ENCODE measurements at places on chromosomes 4 and X.

DNA sequence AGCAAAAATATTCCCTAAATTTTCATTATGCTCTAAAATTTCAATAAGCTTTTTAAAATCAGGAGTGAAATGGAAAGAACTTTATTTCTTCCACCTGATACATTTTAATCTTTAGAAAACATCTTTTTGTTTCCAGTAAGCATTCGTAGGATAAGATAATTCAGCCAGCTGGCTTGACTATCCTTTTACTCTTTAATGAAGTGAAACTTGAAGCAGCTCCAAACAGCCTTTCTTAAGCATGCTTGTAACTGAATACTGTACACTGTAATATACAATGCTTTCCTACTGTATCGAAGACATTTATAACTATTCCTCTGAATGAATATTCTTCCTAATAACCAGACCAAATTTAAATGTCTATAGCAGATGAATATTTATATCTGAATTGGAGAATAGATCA is 98.8 kb downstream of the KLHL4 start:
- no peak for DNase-seq

DNA sequence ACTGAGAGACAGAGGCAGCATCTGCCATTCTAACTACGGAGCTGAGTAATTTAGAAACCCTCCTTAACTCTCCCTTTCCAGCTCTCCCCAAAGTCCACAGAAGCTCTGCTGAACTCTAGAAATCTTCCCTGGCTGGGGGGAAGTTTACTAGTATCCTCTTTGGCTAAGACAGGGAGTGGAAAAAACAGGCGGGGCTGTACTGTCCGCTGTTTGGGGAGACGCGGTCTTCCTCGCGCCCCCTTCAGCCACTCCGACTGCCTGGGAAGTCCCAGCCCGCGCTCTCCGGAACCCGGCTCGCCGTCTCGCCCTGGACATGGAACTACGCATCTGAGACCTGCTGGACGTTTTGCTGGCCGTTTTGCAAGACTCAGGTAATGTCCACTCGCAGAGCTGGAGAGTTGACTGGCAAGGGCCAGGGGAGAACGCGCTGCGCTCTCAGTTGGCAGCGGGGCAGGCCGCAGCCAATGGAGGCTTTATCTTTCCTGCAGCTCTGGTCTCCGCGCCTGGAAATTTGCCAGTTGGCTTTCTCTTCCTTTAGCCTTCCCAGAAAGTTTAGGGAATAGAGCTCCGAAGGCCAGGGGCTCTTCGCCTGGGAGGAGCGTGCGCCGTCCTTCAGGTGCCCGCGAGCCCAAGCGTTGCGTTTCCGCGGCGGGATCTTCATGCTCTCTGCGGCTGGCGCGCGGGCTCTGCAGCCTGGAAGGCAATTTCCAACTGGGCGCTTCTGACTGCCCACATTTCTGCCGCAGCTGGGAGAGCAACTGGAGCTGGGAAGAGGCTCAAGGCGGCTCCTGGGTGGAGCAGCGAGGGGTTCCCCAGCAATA is 892 bp downstream of the IL1RAPL2 start:
- no peak for DNase-seq

DNA sequence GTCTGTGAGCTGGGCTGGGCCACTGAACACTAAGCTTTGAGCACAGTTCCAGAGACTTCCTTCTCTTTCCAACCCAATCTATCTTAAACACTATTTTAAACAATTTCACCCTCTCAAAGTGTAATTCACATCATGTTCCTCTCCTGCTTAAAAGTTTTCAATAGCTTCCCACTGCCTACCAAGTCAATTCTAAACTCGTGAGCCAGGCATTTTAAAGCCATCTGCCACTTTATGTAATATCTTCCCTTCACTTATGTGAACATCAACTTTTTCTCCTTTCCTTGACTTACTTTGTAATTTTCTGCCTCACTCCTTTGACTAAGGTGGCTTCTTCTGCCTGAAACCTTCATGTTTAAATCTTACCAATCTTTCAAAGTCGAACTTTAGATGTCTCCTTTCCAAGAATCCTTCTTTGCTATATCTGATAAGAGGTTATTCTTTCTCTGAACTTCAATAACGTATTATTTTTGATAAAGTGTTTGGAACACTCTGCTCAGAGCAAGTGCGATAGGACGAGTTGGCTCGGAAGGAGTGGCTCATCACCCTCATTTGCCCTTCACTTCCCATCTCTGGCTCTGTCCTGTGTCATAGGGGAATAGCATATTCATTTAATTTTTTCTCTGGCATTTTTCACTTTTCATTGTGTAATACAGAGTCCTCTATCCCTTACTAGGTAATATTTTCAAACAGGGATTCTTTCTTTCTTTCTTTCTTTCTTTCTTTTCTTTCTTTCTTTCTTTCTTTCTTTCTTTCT is 13.0 kb upstream of the SPARCL1 start:
- no peak for DNase-seq

GRCh38 chr4:139532947-139533346 is 23.1 kb downstream of the SETD7 start:
- no peak for DNase-seq

GRCh38 chrX:39144956-39145355 is 343.7 kb downstream of the MID1IP1 start:
- no peak for DNase-seq

- no peak for DNase-seq
Measured at GRCh38 chrX:19091596-19091995, 30.7 kb downstream of the ADGRG2 start.
